ENCODE measurements at places on chromosomes 2 and 18.

DNA sequence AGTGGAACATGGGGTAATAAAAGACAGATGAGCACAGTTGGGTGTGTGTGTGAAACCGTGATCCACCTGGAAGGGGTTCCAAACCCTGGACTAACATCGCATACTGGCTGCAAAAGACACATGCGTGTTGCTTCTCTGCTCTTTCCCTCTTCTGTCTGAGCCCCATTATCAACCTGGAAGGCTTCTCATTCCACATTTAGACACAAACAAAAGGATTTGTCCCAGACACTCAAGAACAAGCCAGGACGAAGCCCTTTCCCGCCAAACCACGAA, 7.0 kb upstream of the SP9 start:
- DNase-seq, result no peak

DNA sequence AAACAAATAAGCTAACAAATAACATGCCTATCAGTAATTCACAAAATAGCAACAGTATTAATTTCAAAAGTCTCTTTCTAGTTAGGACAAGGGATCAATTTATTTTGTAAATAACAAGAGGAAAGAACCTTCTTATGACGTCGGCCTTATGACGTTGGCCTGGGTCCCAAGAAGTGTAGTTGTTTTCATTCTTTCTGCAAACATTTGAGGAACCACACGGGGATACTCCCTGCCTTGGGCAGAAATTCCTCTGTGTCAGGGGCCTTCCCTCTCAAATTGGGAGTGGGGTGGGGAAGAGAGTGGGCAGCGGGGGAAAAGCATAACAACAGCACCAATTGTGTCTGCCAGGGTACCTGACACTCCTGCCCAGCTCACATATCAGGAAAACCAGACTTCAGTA, 1.3 kb downstream of the CCDC68 start:
- DNase-seq, result no peak

GRCh38 chr2:42998721-42999120, 206.3 kb upstream of the HAAO start:
- no peak for DNase-seq

- no peak for DNase-seq
Measured at GRCh38 chr2:150485114-150485870, 2.2 kb downstream of the RND3 start.

GRCh38 chr18:2878656-2879330, 32.0 kb downstream of the EMILIN2 start:
- no peak for DNase-seq

DNA sequence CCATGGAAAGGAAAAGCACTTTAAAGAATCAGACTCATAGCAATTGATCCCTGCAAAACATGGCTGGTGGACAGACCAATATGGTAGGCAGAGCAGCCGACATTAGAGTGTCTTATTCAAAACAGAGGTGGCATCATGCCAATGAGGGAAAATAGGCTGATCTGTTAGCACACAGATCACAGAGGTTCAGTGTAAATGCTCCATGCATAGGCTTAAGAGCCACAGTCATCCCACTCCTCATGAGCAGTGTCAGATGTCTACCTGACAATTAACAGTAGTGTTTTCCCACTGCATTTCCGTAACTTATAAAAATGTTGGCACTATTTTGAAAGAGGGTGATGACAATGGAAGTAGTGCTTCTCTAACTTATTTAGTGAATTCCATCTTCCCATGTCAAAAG, 86.7 kb downstream of the SPATS2L start:
- DNase-seq, result no peak

DNA sequence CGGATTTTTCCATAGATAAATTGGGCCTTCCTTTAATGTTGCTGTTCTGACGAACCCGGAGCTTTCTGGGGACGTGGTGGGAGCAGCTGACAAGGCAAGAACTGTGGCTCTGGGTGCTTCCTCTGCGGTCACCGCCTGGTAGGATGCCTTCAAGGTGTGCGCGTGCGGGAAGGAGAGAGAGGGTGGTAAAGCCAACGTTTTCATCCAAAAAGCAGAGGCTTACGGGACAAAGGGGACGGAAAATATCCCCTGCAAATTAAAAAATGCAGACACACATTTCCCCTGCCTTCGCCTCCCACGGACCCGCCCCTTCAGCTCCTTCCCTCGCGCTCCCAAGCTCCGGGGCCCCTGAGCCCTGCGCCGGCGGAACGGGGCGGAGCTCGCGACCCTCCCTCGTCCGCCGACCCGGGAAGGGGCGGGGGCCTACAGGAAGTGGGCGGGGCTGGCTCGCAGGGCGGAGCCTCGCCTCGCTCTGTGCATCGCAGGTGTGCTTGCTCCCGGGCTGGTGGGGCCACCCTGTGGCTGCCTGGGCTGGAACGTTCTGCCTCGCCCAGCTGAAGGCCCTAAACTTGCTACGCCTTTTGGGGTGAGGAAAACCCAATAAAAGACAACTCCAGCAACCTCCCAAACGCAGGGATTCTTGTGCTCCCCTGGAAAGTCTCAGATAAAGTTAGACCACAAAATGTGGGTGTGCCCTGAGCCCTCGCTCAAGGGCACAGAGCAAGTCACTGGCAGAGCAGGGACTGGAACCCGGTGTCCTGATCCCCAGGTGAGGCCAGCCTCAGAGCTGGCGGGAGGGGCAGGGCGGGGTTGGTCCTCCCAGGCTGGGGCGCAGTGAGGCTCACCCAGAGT, 25.4 kb upstream of the SLC66A3 start:
- no peak for DNase-seq

DNA sequence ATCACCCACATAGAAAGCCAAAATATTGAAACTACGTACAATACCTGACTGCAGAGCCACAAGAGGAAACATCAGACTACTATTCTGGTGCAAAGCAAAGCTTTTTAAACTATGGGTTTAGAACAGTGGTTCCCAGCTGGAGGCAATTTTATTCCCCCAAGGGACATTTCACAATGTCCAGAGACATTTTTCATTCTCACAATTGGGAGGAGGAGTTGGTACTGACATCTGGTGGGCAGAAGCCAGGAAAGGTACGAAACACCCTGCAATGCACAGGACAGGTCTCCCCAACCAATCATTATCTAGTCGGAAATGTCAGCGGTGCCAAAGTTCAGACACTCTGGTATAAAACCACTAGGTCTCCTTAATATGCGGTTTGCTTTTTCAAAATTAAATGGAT, 88.4 kb upstream of the ARL5A start:
- DNase-seq, result no peak

DNA sequence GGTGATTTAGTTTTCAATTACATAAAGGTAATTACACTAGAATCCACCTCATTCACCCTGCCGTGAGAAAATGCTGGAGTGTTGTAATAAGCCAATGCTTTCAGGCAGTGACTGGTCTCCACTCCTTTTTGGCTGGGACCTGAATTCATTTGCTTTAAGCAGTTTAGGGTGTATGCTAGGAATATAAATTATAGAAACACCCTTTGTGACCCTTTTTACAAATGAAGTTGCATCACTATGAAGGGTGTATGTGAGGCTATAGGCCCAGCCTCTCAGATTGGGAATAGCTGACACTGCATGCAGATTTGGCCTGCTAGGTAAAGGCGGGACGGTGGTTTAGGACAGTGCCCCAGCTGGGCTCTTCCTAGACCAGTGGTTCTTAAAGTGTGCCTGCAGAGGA, 50.8 kb upstream of the NFE2L2 start:
- DNase-seq, result no peak

DNA sequence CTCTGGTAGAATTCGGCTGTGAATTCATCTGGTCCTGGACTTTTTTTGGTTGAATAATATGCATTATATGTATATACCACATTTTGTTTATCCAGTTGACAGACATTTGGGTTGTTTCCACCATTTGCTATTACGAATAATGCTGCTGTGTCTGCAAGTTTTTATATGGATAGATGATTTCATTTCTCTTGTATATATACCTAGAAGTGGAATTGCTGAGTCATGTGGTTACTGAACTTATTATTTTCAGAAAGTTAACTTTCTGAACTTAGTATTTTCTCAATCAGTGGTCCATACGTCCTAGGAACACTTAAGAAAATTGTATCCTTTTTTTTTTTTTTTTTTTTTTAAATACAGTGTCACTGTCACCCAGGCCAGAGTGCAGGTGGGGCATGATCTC, 63.3 kb downstream of the RIF1 start:
- no peak for DNase-seq

GRCh38 chr18:75574187-75574586, 146.7 kb upstream of the SMIM21 start:
- no peak for DNase-seq

GRCh38 chr2:44136252-44136651, 32.4 kb upstream of the PPM1B start:
- DNase-seq, result peak; percentile 12

GRCh38 chr2:100784681-100785080, 35.3 kb upstream of the NPAS2 start:
- no peak for DNase-seq

GRCh38 chr2:206836722-206837121, 71.3 kb downstream of the FASTKD2 start:
- DNase-seq, result no peak

DNA sequence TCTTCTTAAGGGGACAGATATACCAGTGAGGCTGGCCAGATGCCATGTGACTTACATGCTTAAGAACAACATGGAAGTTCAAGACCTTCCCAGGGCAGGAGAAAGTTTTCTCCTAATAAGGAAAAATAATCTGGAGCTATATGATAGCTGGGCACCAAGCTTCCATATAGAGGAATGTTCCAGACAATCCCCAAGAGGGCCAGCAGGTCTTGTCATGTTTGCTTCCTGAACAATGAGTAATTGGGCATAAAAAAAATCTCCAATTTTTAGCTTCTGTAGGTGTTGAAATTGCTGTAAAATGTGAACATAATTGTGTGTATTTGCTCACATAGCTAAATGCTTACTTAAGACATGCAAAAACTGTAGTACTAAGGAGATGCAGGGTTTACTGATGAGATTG, 809.5 kb upstream of the PIK3C3 start:
- DNase-seq, result no peak

GRCh38 chr2:66507673-66508201, 72.8 kb downstream of the MEIS1 start:
- DNase-seq, result no peak

DNA sequence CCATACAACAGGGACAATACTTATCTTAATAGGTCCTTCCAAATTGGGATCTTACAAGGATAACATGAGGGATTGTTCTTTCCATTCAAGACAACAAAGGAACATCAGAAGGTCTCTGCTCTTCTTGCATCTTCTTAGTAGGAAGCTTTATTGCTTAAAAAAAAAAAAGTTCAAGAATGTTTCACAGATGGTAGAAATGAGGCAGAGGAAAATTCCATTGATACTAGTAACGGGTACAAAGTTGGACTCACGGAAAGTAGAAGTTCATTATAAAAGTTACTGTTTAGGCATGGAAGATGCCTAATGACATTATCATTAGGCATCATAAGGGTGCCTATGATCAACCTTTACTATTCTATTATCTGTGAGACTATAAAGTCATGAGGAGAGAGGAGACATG, 136.2 kb downstream of the LAMA3 start:
- no peak for DNase-seq

DNA sequence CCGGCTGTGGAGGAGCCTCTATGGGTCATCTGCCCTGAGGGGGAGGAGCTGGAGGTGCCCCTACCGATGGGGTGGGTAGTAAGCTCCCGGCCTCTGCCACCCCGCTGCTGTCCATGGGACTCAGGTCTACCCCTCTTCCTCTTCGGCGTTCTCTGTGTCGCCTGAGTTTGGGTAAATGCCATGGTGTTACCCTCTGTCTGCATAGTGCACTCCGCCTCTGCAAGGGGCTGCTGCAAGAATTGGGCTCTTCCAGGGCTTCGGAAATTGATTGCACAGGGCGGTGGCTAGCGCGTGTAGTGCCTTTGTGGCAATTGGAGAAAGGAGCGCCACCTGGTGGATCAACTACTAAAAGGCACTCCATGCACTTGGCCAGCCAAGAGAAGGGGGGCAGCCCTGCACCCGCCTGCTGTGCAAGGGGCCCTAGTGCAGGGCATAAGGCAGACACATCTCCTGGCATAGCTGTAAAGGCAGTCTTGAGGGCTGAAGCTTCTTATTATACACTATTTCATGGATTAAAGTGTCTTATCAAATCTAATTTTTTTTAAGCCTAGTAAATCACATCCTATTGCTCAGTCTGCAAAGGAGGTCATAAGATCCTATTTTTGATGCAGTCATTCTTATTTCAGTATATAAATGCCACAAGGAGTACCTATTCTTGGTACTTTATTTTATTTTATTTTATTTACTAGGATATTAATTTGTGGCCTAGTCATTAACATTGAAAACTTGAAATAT, 308.9 kb downstream of the PDE11A start:
- DNase-seq, result no peak

- no peak for DNase-seq
Measured at GRCh38 chr2:190674966-190675650, 26.2 kb downstream of the NAB1 start.

- DNase-seq, result peak; percentile 23
Measured at GRCh38 chr18:36772241-36772723, 56.5 kb downstream of the TPGS2 start.

- no peak for DNase-seq
Measured at GRCh38 chr2:234691214-234691575, 194.3 kb upstream of the ARL4C start.

DNA sequence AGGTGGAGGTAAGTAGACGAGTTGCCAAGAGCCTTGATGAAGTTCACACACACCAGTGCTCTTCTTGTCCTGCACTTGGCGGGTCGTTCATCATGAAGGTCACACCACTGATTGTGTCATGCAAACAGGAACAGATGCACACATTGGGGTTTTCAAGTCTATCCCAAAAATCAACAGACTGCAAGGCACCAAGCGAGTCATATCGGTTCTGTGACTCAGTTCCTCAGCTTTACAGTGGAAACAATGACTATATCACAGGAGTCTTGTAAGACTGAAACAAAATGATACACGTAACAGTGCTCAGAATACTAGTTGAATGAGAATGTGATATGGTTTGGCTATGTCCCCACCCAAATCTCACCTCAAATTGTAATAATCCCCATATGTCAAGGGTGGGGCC, 526.9 kb upstream of the ID2 start:
- no peak for DNase-seq

DNA sequence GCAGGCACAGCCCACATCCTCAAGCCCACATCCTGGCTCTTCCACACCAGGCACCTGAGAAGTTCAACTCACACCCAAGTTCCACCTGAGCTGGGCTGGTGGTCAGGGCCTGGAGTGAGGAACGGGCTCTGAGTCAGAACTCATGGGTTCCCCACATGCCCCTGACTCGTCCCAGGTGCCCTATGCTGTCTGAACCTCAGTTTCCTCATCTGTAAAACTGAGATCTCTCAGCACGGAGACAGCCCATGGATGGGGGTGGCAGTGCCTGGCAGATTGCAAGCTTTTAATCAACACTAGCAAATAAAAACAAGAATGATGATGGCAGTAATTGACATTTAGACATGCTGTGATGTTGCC, 307.8 kb downstream of the NDUFA10 start:
- no peak for DNase-seq

GRCh38 chr2:128310094-128310716, 8.5 kb downstream of the HS6ST1 start:
- no peak for DNase-seq

- no peak for DNase-seq
Measured at GRCh38 chr2:1510176-1510575, 96.9 kb downstream of the TPO start.

- no peak for DNase-seq
Measured at GRCh38 chr2:219565130-219566080, 5.9 kb downstream of the OBSL1 start.

- no peak for DNase-seq
Measured at GRCh38 chr2:186629250-186629996, 39.6 kb downstream of the ITGAV start.

- DNase-seq, result no peak
Measured at GRCh38 chr2:209753020-209753419, 18.6 kb upstream of the UNC80 start.

Data from AG09319 (cell line).